Activated effector memory CD4-positive, alpha-beta T cell treated with anti-CD3 and anti-CD28 coated beads, Interleukin-2, amount 50 U/mL, for 16 hours (primary cell): ENCODE measurements at places on chromosomes 2 and 18.

DNA sequence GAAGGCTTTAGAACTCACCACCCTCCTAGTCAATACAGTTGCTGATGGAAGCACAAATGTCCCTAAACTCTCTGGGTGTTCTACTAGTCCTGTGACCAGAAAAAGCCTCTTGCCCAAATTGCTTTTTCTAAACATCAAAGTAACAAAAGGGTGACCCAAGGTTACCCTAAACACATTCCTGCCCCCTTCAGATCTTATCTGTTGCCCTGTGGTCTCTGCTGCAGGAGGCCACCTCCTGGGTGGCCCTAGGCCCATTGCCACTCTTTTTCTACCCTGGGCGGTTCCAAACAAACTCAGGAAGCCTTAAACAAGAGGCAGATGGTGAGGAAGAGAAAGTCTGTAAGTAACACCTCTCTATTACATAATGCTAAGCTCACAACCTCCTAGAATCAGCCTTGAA, 3.3 kb downstream of the RNF152 start:
- DNase-seq: no peak

DNA sequence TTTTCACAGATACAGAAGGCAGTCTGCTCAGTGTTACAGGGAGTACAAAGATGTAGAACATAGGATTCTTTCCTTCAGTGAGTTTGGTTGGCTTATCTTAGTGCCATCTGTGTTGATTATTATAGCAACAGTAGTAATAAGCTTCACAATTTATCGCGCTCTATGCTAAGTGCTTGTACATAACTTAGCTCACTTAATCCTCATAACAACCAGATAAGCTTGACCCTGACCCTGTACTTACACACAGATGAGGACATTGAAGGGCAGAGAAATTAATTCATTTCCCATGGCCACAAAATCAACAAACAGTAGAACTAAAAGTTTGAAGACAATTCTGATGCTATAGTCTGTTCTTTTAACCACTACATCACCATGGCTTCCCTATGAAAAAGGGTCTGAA, 121.8 kb downstream of the SPHKAP start:
- no peak for DNase-seq

GRCh38 chr2:112540906-112541305, 1.4 kb upstream of the POLR1B start:
- DNase-seq: no peak

DNA sequence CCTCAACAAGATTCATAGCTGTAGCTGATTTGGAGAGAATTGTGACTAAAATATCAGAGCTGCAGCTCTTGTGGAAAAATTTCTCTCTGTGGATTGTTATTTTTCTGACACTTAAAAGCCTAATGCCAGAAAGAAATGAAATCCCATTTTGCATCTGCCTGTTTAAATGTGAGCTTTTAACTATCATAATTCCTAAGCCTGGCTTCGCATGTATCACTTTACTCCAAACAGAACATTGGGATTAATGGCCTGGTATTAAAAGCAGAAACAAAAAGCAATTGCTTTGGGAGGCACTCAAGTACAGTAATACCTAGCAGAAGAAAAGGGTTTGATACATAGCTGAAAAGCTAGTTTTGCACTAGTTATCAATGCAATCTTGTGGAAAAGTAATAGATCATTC, 164.2 kb upstream of the FSHR start:
- no peak for DNase-seq
